ENCODE measurements at places on chromosomes 3 and 15.

DNA sequence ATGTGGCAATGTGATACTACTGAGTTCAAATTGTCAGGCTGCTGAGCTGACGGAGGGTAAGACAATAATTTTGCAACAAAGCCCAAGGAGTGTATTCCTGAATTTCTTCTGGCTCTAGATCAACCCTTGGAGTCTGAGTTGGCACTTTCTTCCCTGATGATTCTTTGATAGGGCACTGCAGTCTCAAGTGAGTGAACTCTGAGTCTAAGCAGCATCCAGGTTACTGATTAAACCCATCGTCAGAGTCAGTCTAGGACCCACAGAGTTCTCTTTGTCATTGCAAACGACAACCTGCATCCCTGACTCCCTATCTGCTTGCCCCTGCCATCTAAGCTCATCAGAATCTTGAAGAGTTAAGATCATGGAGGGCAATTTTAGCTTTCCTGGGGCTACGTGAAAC lies 58.6 kb downstream of the MME start:
- no peak for DNase-seq

- DNase-seq: no peak
Measured at GRCh38 chr15:92667970-92668485, 12.5 kb upstream of the FAM174B start.

DNA sequence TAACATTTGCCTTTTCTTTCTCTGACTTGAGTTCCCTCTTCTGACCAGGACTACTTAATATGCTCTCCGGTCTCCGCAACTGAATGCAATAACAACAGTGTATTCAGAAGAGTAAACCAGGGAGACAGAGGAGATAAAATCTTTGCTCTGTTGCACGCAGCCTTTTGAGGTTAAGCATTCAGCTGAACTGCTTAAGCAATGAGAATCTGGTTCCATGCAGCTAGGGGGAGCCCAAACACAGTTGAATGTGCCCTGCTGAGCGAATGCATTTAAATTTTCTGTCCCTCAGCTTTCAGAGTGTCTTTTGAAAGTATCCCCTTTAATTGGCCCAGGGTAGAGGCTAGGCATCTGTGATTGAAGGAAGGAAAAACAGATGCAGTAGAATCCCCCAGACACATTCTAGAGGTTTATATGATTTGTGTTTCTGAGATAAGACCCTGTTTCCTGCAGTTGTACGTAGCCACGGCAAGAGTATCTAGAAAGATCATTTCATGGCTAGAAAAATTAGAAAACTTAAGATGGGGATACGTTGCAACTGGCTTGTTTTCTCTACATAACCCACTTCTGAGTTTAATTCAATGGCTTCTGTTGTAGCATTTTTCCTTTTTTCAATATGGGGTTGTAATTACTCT lies 309.6 kb downstream of the TUSC7 start:
- peak; percentile 56 for DNase-seq

DNA sequence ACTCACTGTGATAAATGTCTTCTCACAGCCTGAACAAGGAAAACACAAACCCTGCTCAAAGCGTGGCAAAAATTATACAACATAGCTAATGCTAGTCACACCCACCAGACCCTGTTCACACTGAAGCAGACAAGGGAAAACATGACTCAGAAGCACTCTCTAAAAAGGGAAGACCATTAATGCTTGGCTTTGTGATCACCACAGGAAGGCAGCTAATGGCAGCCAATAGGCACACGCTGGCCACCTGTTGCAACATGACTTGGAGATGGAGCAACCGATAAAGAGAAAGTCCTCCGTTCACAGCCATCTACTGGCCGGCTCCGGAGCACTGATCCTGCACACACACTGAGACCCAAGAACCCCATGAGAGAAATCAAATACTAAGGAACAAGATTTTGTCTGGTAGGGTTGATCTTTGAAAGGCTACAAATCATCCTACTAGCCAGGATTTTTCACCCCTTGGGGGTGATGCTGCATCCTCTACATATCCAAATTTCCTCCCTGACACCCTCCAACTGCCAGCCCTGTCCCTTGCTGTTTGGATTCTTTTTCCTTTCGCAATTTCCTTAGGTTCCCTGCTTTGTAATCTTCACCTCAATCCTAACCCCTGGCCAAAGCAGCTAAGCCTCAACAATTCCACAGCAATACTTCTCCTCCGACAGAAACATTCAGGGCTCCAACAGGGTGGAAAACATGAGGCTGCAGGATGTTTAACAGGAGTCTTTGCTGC lies 3.2 kb downstream of the ZXDC start:
- peak; percentile 98 for DNase-seq

GRCh38 chr3:43727930-43728329 lies 37.2 kb downstream of the ABHD5 start:
- DNase-seq: no peak

- DNase-seq: no peak
Measured at GRCh38 chr3:113084777-113085176, 94.0 kb downstream of the GTPBP8 start.

DNA sequence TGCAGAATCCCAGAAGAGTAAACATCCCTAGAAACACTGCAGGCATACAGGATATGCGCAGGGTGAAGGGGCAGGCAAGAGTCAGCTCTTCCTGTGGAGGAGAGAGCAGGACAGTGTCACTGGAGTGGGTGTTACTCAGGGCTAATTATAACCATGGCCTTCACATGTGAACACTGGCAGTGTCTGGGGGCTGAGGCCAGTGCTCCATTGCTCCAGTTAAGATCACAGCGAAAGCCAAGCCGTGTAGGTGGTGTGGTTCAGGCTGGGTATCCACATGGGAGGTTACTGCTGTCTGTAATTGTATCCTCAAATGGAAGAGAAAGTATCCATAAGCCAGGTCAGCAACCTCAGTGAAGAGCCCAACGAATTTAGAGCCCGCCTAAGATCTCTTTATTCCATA lies 84.6 kb downstream of the MESD start:
- DNase-seq: no peak

DNA sequence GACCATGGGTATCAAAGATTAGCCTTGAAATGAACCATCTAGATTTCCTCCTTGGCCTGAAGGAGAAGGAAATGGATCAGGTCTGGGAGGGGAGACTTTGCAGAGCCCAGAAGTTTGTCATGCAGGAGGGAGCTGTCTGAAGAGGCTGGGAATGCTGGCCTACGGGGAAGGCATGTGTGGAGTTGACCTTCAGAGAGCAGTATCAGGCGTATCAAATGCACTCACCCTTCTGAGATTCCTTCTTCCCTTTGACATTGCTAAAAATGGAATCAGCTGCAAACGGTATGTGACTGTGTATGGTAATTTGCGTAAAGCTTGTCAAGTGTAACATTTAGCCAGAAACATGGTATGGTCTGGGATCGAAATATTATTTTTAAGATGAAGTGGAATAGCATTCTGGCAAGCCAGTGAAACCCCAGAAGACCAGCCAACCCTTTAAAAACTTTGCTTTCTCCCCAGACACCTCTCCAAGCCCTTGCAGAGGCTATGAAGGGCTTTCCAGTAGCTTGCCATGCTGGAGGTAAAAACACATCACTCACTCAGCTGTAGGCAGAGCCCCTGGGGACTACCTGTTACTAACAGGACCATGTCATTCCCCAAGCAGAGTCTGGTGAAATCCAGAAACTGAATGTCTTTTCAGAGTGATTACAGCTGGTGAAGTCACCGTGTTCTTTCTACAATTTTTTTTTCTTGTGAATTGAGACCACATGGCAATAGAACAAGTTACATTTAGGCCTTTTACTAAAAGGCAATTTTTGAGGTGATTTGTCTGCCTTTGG lies 174.7 kb upstream of the SLC24A5 start:
- DNase-seq: no peak

GRCh38 chr15:88905576-88905975 lies 7.6 kb downstream of the MFGE8 start:
- DNase-seq: no peak

DNA sequence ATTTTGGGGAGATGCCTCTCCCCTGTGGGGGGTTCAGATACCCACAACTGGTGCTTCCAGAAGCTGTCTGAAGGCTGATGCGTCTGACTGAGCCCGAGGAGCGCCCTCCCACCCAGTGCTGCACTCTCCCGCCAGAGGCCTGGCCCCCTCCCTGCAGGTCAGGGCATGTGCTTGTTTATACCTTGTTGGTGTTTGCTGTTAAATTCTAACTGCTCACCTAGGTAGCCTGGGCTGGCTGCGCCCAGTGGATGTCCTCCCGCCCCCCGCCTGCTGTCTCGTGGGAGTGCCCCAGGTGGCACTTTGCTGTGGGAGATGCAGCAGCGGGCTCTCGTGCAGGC lies 12.9 kb downstream of the KLF13 start:
- DNase-seq: no peak

DNA sequence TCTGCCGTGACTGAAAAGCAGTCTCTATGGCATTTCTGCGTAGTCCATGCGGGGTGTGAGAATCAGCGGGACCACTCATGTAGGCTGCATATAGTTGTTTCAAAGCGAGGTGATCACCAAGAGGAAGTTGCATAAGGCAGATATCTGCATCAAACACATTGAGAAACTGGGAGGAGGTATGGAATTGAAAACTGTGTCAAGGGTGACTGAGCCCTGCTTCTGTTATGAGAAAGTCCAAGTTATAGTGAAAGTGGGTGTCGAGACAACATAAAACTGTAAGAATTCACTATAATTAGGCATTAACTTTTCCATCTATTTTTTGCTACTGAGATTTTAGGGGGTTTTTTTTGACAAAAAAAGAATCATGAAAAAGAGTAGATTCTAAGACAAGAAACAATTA lies 109.3 kb downstream of the ZIC1 start:
- peak; percentile 30 for DNase-seq

DNA sequence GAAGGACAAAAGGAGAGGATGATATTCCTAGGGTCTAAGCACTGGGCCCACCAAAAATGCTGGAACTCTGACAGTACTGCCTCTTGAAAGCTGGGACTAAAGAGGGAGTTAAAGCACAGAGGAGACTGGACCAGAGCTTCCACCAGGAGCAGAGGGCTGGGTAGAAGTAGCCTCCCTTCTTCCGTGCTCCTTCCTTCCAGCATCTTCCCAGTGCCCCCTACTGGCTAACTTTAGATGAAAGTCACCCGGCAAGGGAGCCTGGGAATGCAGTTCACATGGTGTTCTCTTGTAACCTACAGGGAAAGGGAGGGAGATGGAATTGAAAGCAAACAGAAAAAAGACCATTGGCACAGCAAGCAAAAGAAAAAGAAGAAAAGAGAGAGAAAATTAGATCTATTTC lies 106.1 kb upstream of the COL8A1 start:
- DNase-seq: peak; percentile 58

DNA sequence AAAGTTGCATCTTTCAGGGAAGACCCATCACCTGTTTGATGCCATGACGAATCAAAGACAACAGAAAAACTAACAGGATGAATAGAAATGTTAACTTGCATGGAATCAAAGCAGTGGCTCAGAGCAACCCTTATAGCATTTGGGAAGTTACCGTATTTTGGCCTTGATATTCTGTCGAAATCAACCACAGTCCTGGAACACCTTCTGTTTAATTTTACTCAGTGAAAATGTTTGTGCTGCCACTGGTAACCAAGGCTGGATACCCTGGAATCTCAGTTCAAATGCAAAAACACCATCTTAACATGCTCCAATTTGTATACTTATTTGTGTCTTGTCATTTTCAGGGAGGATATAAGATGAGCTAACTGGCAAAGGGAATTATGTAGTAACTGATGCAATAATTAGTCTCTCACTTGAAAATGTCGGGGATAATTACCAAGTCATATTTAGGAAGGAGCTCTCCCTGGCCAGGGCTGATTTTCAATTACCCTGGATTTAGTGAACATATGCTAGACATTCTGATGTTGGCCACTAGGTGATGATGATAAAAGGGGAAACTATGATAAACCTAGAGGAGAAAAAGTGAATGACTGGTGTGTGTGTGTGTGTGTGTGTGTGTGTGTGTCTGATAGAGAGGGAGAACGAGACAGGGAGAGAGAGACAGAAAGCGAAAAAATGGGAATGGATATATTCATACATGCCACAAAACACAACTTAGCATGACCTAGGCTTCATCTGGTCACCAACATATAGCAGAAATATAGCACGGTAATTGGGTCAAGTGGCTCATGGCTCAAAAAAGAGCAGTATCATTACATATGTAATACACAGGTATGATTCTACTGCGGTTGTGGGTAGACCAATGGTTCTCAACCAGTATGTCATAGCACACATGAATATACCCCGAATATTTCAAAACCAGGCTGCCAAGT lies 19.0 kb upstream of the PRICKLE2 start:
- DNase-seq: peak; percentile 20

- peak; percentile 67 for DNase-seq
Measured at GRCh38 chr15:44584162-44584749, 47.3 kb downstream of the EIF3J start.

DNA sequence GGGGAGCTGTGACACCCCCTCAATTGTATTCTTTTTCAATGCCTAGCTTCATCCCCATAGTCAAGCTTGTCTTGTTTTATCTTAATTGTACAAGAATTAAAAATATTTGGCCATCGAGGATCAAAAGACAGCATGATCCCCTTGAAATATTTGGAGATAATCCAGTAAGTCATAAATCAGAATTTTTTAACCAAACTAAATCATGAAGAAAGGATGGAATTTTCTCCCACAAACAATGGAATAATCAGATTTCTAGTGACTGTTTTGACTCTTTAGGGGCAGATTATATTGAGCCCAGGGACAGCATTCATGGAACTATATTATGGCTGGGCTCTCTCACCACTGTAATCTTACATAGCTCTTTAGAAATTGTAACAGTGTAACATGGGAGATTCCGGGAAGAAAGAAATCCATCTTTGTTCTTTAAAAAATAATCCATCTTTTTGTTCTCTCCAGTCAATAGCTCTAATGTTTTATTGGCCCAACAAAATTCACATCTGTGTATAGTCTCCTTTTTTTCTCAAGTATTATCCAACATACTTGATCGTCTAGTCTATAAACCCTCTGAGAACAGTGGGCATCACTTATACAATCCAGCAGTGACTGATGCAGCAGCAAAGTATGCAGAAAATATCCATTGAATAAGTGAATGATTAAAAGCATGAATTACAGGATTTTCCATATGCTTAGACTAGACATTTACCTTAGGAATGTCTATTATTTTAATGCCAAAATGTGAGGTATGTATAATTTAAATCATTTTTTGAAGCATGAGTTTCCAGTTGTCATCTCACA lies 277.0 kb upstream of the PLSCR5 start:
- no peak for DNase-seq

GRCh38 chr3:48318713-48319468 lies 14.6 kb downstream of the SPINK8 start:
- DNase-seq: peak; percentile 27

- DNase-seq: peak; percentile 34
Measured at GRCh38 chr3:52892625-52893311, 4.6 kb downstream of the STIMATE start.

DNA sequence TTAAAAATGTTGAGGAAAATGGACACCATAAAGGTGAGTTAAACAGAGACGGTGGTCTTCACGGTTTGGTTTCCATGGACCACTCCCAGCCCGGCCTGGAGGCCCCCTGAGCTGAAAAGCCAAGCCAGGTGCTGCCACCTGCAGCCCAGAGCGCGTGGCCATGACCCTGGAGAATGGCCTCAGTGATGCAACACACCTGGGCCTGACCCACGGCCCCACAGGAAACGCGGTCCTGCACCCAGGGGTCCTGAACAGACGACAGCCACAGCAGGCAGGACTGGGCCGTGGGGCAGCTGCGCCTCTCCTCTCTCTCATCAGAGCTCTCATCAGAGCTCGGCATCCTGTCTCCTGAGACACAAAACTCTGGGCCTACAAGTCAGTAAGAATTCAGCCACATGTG lies 64.1 kb downstream of the NIPA2 start:
- no peak for DNase-seq

Data from NB4 (cell line).